ENCODE measurements at places on chromosomes 13 and 19. TPM values are rescaled to one million over a fixed set of nuclear protein-coding genes. Genes with fewer than 3 reads are reported as not detected.
A peak's percentile ranks its signal among the peaks of the same experiment; 100 is the strongest.

GRCh38 chr19:49779731-49780555, 13.1 kb downstream of the AP2A1 start:
- ATAC-seq = no peak

DNA sequence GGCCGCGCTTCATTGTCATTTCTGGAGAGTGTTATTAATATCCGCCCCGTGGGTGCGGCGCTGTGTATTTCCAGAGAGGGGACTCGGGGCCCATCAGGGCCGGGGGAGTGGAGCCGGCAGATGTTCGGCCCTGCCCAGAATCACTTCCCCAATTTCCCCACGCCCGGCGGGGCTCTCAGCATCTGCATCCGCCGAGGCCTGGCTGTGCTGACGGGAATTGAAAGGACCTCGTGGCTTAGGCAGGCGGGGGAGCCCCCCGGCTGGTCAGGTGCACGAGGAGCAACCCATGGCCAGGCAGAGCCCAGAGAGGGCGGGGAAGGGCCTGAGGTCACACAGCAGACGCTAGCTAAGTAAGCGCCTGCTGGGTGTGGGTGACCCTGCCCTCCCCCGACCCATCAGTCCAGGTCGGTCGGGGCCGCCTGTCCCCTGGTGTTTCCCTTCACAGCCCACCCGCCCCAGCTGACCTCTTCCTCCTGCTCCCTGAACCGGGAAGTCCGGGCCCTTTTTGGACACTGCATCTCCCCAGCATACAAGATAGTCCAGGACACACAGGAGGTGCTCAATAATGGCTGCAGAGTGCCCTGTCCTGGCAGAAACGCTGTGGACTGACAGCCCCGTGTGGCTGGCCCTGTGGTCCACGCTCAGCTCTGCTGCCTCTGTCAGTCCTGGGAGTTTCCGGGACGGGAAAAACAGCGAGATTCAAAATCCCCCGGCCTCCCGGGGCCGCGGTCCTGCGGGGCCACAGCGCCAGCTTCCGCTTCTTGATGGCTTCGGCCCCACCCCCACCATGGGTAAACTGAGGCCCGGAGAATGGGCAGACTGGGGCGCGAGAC, 22.1 kb downstream of the ARID3A start:
- peak; percentile 69 for ATAC-seq

DNA sequence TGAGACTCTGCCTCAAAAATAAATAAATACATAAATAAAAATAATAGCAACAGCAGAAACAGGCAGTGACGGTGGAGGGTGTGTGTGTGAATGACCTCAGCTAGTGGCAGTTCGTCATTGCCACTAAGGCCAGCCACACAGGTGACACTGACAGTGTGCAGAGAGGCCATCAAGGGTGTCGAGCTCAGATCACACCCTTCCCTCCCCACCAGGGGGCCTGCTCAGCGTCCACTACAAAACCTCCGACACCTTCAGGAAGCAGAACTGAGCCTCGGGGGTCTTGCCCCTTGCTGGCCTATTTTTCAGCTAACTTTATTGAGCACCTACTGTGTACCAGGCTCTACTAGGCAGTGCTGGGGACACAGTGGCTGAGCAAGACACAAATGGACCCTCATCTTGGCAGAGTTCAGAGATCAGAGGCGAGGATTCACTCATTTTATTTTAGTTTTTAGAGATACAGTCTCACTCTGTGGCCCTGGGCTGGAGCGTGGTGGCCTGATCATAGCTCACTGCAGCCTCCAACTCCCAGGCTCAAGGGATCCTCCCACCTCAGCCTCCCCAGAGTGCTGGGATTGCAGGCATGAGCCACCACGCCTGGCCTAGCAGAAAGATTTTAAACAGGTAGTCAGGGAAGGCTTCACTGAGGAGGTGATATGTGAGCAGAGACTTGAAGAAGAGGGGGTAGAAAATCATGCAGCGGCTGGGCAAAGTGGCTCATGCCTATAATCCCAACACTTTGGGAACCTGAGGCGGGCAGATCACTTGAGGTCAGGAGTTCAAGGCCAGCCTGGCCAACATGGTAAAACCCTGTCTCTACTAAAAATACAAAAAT, 30.3 kb upstream of the SEMA6B start:
- ATAC-seq = no peak

FBXO27 gene
- total RNA-seq = 0.66 TPM

TMEM205 gene
- total RNA-seq = 30.9 TPM

DNA sequence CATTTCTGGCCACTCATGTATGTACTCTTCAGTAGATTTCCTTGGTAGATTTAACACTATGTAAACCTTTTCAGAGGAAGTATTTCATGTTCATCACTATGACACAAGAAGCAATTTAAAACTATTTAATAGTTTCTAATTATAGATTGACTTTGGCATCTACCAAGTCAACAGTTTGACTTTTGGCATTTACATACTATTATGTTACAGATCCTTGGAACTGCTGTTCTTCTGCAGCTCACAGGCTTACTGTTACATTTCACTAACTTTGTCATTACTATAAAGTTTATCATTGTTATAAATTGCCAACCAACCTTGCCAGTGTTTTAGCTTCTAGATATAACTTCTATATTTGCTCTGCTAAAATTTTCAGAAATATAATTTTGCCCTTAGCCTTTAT, 18.7 kb downstream of the SUPT20H start:
- ATAC-seq = no peak

Measured in activated T-helper 17 cell treated with anti-CD3 and anti-CD28 coated beads, Interleukin-2, amount 50 U/mL, for 72 hours (primary cell).